Endodermal cell (in vitro differentiated cells): ENCODE measurements at places on chromosomes 2 and 18. TPM values are rescaled to one million over a fixed set of nuclear protein-coding genes. Genes with fewer than 3 reads are reported as not detected.

- no peak overlapping the region for H3K4me3 ChIP-seq
- no peaks in the 10 kb centered on the region for H3K36me3 ChIP-seq
- no peaks in the 10 kb centered on the region for H3K27me3 ChIP-seq
- H3K27ac ChIP-seq: no peak overlapping the region
These were observed 99.6 kb downstream of the TXNL1 start for GRCh38 chr18:56538746-56539145.

GRCh38 chr2:126804347-126804746, 94.3 kb upstream of the TEX51 start:
- H3K4me3 ChIP-seq: no peak overlapping the region
- no peak overlapping the region for H3K27ac ChIP-seq
- H3K4me1 ChIP-seq: peaks cover 5% of the 10 kb centered on the region
- peak; percentile 27 for DNase-seq
- H3K27me3 ChIP-seq: no peaks in the 10 kb centered on the region

DNA sequence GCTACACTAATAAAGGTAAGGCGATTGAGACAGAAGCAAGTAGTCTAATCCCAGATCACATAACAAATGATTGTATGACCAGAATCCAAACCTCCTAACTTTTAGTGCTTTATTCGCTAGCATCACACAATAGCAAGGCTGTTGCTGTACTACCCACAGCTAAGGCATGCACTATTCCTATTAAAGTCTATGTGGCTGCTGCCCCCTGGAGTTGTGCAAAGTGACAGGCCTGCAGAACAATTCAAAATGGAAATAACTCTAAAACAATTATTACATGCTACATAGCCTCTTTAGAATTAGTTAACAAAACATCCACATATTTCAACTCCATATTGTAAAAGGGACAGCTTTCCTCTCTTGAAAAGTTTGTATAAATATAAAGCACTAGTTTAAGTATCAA, 6.0 kb downstream of the ERBB4 start:
- H3K27me3 ChIP-seq: peaks cover 51% of the 10 kb centered on the region
- DNase-seq: no peak
- H3K27ac ChIP-seq: no peak overlapping the region
- H3K4me3 ChIP-seq: no peak overlapping the region
- H3K36me3 ChIP-seq: no peaks in the 10 kb centered on the region

- H3K36me3 ChIP-seq: peaks cover 93% of the 10 kb centered on the region
- no peaks in the 10 kb centered on the region for H3K4me1 ChIP-seq
- peak; percentile 17 for DNase-seq
- no peak overlapping the region for H3K27ac ChIP-seq
- H3K27me3 ChIP-seq: no peaks in the 10 kb centered on the region
These were observed 15.4 kb upstream of the FARP2 start for GRCh38 chr2:241340631-241341163.

DNA sequence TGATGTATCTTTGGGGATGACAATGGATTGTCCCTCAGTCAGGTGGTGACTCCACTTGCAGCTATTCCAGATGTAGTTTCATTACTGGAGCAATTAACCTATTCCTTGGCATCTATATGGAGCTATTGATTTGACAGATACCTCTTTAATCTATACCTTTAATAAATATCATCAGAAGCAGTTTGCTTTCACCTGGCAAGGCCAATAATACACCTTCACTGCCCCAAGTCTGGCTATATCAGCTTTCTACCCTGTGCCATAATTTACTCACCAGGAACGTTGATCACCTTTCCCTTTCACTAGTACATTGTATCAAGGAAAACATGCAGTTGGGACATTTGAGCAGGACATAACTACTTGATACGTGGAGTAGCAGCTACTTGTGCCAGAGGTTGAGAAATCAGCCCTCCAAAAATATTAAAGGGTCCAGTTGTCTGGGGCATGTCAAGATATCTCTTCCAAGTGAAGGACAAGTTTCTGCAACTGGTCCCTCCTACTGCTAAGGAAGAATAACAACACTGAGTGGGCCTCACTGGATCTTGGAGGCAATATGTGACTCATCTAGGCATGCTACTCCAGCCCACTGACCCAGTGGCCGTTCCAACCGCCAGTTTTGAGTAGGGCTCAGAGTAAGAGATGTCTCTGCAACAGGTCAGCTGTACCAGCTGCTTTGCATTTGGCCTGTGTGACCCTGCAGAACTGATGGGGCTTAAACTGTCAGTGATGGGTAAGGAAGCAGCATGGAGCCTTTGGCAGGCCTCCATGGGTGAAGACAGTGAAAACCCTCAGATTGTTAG, 67.0 kb downstream of the PSMG2 start:
- DNase-seq: no peak
- H3K4me1 ChIP-seq: peaks cover 9% of the 10 kb centered on the region
- no peaks in the 10 kb centered on the region for H3K36me3 ChIP-seq
- H3K27ac ChIP-seq: no peak overlapping the region
- H3K27me3 ChIP-seq: no peaks in the 10 kb centered on the region
- H3K4me3 ChIP-seq: no peak overlapping the region

- no peaks in the 10 kb centered on the region for H3K4me1 ChIP-seq
- no peak overlapping the region for H3K27ac ChIP-seq
- no peak for DNase-seq
- H3K27me3 ChIP-seq: no peaks in the 10 kb centered on the region
- H3K4me3 ChIP-seq: no peak overlapping the region
These were observed 28.5 kb upstream of the NAPG start for GRCh38 chr18:10497206-10497749.

DNA sequence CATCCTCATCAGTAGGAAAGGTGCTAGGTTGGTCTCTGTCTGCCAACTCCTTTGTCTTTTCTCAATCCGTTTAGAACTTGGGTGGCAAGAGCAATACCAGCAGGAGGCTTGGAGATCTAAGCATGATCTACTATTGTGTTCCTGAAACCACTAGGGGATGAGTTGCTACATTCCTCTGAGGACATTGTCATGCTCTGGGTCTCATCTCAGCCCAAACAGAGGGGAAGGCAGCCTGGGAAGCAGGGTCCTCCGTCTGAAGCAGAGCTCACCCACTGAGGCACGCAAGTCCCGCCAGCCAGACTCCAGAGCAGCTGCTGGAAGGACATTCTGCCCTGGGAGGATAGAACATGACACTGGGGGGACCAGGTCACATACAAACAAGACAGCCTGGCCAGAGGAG, 162.9 kb downstream of the MTCL1 start:
- peak; percentile 80 for DNase-seq
- H3K4me3 ChIP-seq: no peak overlapping the region
- no peaks in the 10 kb centered on the region for H3K36me3 ChIP-seq

GRCh38 chr2:25340181-25340921, 1.4 kb downstream of the DNMT3A start:
- H3K4me3 ChIP-seq: no peak overlapping the region
- DNase-seq: no peak
- H3K27me3 ChIP-seq: peaks cover 16% of the 10 kb centered on the region
- no peaks in the 10 kb centered on the region for H3K36me3 ChIP-seq

Gene ANKAR
- 3.4 to 4.3 TPM (median 3.6 TPM) in 3 replicates for total RNA-seq

Gene GBX2
- not detected in 3 replicates for total RNA-seq

Gene EIPR1
- total RNA-seq: 33.8 and 36.8 TPM in 2 replicates

Gene POTEI
- 1.2 and 2.0 TPM in 2 replicates for total RNA-seq

Gene NDC80
- 29.7 and 30.9 TPM in 2 replicates for total RNA-seq

Gene ANKRD62
- total RNA-seq: not detected in 2 replicates

Gene CARF
- total RNA-seq: 6.1 and 7.4 TPM in 2 replicates
